ENCODE measurements at places on chromosomes 2 and 18.
A peak's percentile ranks its signal among the peaks of the same experiment; 100 is the strongest.

DNA sequence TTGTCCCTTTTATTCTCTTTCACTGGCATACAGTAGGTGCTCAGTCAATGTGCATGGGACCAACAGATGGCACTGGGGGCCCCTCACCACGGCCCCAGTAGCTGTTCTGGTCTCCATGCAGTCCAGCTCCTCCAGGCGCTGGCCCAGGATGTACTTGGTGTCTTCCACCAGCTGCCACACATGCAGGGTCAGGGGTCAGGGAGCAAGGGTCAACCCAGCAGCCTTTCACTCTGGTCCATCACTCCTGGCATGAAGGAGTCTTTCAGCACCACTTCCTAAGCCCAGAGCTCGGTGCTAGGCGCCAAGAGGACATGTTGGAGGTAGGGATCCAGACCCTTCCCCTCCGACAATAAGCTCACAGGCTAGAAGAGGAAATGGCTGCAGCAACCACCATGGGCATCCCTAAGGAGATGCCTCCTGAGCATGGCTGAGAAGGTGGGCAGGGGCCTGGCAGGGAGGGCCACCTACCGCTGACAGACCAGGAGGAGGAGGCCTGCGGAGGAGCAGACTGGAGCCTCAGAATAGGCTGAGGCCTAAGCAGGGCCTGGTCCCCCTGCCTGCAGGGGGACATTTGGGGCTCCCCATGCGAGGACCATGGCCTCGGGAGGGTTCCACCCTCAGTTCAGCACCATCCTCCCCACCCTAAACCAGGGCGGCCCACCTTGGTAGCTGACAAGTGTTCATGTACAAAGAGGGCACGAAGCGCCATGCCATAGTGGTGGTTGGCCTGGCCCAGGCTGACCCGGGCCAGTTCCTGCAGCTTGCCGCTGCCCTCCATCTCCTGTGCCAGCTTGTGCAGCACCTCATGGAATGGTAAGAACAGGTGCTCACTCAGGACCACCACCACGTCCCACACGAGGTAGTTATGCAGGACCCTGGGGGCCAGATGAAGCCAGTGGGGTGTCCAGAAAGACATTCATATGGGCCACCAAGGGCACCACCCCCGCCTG lies 10.2 kb downstream of the ALPG start:
- no peak for DNase-seq

GRCh38 chr2:233011268-233011650 lies 1.8 kb downstream of the NGEF start:
- no peak for DNase-seq

DNA sequence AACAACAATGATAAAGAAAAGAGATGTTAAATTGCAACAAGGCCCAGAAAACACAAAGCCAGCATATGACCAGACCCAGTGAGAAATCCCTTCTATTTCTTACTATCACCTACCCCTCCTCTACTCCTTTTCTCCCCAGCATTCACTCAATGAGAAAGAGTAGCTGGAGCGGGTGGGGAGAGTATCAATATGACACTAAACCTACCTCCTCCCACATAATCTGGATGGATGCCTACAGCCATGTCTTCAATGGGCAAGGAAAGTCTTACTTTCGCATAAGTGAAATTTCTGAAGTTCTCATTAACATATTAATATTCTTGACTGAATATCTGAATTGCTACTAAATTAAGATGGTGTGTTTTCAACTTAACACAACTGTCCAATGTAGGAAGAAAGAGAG lies 78.2 kb downstream of the AFF3 start:
- DNase-seq = no peak

GRCh38 chr2:60759654-60760053 lies 3.6 kb downstream of the PAPOLG start:
- no peak for DNase-seq

GRCh38 chr2:143284087-143284675 lies 155.0 kb downstream of the ARHGAP15 start:
- no peak for DNase-seq

DNA sequence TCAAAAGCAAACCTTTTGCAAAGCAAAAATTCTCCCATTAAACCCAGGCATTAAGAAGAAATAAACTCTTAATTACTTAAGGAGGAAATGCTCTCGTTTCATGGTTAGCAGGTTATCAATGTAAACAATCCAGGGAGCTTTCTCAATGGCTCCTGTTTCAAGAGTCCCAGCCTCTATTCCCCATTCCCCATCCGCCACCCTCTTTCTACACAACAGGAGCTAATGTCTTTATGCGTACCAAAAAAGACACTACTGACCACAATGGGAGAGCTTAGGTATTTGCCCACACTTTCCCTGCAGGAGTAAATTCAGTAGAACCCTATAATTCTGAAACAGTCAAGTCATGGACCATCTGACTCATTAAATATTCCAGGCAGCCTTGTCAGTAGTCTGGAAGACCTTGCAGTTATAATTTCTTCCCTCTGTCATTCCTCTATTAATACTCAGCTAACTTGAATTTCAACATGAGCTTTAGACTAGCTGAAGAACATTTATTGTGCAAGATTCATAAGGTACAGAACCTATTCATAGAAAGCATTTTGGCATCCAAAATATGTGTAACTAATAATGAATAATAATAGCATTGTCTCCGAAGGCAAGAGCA lies 48.6 kb downstream of the SLC8A1 start:
- DNase-seq = no peak

GRCh38 chr2:162266460-162266760 lies 23.2 kb upstream of the FAP start:
- DNase-seq = no peak

- DNase-seq = no peak
These were observed 33.9 kb upstream of the RMP24 start for GRCh38 chr18:35938562-35938961.

DNA sequence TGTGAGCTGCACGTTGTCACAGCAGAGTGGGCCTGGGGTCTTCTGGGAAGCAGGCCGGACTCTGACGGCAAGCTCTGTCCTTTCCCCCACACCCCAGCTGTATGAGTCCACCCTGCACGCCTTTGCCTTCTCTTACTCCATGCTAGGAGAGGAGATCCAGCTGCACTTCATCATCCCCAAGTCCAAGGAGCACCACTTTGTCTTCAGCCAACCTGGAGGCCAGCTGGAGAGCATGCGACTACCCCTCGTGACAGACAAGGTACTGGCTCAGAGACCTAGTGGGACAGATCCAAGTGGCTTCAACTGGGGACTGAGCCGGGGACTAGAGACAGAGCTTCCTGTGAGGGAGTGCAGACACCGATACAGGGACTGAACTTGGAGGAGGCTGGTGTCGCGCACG lies 40.1 kb downstream of the NTSR2 start:
- no peak for DNase-seq

DNA sequence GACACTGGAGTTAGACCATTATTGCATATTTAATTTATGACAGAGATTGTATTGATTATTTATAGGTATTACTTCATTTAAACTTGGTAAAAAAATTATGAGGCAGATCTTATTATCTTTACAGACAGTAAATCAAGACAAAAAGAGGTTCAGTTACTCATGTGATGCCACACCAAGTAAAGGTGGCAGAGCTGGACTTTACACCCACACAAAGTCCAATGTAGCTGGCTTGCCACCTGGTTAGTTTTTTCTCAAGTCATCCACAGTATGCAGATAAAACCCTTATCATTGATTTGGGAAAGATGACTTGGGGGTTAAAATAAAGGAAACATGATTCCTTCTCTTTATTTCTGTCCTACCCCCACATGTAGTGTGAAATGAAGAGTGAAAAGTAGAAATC lies 137.2 kb downstream of the CNTNAP5 start:
- no peak for DNase-seq

- DNase-seq = no peak
These were observed 370.8 kb downstream of the LNPK start for GRCh38 chr2:175631245-175631623.

DNA sequence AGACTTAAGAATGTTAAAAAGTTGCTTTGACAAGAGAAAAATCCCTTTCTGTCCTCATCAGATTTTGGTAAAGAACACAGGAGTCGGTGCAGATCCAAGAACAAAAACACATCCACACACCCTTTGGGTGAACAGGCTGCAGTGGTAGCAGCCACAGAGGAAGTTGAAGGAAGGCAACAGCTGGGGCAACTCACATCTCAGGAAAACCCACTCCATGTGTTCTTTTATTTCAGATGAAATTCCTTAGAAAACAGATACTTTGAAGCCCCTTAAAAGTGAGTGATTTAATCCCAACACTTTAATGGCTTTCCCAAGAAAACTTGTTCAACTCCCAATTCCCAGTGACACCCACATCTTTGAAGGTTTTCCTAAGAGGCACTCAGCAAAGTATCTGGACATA lies 271.3 kb downstream of the ICOS start:
- no peak for DNase-seq

DNA sequence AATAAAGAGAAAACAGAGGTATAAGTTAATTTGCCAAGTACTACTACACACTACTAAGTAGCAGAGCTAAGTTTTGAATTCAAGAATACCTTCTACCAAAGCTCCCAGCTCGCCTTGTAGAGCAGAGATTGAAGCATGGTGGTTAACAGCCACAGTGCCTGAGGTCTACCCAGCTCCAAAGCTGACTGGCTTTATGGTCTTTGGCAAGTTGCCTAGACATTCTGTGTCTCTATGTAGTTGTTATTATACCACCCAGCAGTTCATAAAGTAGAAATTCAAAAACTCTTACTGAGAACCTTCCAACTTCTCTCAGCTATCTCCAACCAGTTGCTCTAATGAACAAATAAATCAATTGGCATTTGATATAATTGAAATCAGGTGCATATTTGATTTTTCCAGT lies 87.8 kb downstream of the PDE11A start:
- DNase-seq = no peak

GRCh38 chr2:71538241-71538640 lies 84.9 kb downstream of the DYSF start:
- no peak for DNase-seq

DNA sequence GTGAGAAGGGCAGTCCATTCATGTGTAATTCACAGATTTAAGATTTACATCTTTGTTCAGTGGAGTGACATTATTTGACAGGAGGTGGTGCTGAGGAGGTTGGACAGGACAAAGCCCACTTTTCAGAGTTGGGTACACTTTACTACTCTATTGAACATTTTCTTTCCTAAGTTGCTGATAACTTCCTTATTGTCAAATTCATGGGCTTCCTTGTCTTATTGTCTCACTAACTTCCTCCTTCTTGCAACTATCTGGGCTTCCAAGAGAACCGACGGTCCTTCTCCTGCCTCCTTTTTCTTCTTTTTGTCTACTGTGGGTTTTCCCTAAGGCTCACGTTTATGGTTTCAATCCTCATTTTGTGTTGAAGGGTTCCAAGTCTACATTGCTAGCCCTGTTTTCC lies 67.7 kb upstream of the DNMT3A start:
- no peak for DNase-seq

DNA sequence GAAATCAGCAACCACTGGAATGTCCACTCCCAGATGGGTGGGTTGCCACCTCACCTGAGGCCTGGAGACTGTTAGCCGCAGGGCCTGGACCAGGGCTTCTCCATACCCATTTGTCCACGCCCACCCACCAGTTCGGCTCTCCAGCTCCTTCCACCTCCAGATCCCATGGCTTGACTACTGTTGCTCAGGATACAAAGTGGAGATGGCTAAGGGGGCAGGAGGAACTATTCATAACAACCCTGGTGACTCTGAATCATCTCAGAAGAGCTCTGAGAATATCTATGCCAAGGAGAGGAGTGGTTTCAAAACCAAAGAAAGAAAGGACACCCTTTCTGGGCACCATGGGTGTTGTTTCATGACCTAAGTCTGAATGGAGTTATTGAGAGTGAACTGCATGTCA lies 145.8 kb downstream of the LAMA3 start:
- no peak for DNase-seq

DNA sequence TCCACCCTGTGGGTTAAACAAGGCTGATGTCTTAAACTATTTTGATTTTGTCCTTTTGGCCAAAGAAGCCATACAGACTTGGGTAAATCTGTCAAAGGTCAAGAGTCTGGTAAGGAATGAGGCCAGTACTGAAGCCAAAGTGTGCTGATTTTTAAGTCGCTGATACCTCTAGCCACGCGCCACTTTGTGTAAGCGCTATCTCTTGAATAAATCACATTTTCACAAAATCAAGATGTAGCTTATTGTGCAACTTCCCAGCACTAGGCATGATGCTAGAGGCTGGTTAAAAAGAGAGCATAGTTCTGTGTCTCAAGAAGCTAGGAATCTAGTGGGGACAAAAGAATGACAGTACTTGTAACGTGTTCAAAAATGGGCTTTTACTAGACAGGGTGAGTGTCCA lies 510.6 kb upstream of the RAB6C start:
- no peak for DNase-seq

DNA sequence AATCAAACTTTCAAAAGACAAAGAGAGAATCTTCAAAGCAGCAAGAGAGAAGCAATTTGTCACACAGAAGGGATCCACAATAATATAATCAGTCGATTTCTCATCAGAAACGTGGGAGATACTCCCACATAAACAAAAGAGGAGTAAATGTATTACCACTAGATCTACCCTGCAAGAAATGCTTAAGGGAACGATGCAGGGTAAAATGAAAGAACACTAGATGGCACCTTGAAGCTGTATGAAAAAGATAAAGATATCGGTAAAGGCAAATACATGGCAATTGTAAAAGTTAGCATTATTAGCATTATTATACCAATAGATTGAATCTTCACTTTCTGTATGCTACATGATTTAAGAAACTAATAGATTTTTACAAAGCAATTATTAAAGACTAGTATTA lies 677.0 kb downstream of the SUCLG1 start:
- no peak for DNase-seq

DNA sequence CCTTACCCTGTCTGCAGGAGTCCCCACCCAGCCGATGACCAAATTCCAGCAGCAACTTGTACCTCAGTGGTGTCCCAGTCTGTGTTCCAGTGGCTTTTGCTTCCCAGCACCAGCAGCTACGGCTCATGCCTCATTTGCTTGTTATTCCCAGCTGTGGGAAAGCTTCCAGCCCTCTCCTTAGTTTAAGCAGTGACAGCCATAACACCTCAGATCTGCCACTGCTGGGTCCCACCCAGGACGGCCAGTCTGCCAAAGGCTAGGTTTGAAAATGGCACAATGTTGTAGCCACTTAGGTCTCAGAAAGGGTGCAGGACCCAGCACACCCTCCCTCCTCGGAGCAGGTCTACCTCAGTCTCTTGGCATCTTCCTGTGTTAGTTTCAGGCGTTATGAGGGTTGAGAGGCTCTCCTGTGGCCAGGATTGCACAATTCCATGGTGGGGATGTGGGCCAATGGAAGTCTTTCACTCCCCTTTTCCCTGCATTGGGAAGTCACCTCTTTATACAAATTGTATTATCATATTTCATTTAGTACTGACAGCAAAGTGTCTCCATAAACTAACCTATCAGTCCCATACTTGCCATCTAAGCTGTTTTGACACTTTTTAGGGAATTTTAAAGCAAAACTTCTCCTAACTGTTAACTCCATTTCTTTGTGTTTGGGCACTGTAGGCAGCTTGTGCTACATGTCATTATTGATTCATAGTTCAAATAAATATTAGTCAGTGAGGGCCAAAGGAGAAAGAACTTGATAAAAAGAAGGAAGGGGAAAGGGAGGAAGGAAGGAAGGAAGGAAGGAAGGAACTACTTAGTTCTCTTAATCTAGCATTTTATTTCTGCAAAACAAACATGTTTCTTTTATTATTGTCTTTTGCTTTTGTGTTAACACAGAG lies 62.9 kb upstream of the FAM110C start:
- no peak for DNase-seq

- DNase-seq = no peak
These were observed 42.6 kb upstream of the SPRED2 start for GRCh38 chr2:65475000-65475399.

GRCh38 chr2:27264753-27265535 lies 2.1 kb upstream of the SLC30A3 start:
- DNase-seq = peak; percentile 53

- no peak for DNase-seq
These were observed 627.0 kb upstream of the SLC39A10 start for GRCh38 chr2:195029804-195030654.

GRCh38 chr2:51919395-51919794 lies 887.5 kb upstream of the NRXN1 start:
- no peak for DNase-seq

Measured in T follicular helper cell (primary cell).